ENCODE measurements at places on chromosomes 11 and 22.

DNA sequence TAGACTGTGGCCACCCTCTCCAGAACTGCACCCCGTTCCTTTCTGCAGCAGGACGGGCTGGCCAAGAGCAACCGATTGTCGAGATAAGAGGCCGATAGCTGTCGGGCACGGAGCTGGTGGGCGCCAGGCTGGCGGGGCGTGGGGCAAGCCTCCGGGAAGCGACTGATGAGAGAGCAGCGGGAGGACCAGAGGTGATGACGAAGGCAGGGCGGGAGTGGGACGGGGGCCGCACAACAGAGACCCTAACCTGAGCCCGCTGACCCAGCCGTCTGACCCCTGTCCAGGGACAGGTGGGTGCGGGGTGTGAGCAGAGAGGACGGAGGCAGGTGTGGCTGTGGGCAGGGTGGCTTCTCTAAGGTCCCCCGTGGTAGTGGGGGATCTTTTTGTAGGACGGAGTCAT, 7.3 kb upstream of the BRSK2 start:
- no peak for DNase-seq

DNA sequence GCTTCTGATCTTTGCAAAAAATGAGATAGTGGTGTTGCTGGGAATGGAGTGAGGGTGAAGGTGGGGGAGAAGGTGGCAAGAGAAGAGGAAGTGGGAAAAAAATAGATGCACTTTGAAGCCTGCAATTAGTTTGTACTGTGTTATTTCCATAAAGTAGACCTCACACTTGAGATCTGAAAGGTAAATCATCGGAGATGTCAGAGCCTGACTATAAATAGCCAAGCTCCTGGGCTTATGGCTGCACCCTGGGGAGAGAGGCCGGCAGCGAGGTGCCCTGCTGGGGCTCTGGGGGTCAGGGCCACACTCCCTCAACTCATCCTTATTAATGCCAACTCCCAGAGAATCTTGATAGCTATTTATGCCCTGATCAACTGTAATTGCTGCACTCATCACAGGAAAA, 134.4 kb downstream of the NXPE2 start:
- DNase-seq = no peak

GRCh38 chr11:30605036-30605605, 19.0 kb upstream of the MPPED2 start:
- DNase-seq = no peak

GRCh38 chr11:85483861-85484260, 143.3 kb downstream of the DLG2 start:
- DNase-seq = no peak

- no peak for DNase-seq
Measured at GRCh38 chr11:104765401-104766095, 132.7 kb downstream of the CASP12 start.

DNA sequence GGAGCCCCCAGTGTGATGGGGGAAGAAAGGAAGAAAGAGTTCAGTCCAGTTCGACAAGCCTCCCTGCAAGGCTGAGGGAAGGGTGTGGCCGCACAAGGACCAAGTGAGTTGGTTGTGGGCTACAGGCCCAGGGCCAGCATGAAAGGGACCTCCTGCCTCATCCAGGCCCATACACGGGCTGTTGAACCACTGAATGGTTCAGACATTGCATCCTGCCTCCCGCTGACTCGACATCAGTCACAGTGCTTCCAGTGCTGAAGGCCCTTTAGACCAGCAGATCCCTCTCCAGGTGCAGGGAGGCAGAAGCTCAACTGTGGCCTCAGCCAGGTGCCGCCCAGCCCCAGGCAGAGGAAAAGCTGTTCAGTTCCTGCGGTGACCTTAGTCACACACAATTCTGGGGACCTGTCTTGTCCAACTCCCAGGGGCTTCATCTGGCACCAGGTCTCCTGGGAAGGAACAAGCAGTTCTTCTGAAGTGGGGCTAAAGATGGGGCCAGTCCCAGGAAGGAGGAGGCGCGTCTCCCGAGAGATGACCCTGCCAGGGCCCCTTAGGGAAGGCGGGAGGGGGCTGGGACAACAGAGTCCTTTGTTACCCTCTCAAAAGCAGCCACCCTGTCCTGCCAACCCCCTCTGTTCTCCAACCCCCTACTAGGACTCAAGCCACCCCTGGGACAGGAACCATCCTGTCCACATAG, 6.6 kb downstream of the ARRB1 start:
- DNase-seq = no peak

DNA sequence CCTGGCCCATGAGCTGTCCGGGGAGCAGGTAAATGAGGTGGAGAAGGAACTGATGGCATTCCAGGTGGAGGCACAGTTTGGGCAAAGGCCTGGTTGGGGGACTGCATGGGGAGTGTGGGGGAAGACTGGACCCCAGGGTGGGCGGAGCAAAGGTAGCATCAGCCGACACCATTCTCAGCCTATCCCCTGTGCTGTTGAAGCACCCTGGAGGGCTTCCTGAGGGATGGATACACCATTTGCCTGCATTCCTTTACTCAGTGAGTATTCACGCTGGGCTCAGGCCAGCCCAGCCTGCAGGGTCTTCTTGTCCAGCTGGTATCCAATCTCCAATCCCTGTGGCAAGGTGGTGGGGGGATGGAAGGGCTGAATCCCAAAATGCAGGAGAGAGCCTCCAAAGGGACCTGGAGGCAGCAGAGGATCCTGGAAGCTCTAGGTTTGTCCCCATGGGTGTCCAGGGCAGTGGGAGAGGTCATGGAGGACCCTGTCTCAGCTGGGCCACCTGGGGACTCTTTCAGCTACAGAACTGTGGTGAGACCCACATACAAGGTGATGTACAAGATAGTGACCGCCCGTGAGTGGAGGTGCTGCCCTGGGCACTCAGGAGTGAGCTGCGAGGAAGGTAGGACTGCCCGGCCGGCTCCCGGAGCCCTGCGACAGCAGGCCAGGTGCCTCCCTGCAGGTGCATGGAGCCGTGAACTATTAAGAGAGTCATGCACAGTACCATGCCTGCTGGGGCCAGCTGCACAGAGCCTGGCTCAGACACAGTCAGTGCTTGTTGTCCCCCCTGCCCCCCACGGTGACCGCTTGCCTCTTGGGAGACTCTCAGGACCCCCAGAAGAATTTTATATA, 9.5 kb downstream of the EMID1 start:
- no peak for DNase-seq

DNA sequence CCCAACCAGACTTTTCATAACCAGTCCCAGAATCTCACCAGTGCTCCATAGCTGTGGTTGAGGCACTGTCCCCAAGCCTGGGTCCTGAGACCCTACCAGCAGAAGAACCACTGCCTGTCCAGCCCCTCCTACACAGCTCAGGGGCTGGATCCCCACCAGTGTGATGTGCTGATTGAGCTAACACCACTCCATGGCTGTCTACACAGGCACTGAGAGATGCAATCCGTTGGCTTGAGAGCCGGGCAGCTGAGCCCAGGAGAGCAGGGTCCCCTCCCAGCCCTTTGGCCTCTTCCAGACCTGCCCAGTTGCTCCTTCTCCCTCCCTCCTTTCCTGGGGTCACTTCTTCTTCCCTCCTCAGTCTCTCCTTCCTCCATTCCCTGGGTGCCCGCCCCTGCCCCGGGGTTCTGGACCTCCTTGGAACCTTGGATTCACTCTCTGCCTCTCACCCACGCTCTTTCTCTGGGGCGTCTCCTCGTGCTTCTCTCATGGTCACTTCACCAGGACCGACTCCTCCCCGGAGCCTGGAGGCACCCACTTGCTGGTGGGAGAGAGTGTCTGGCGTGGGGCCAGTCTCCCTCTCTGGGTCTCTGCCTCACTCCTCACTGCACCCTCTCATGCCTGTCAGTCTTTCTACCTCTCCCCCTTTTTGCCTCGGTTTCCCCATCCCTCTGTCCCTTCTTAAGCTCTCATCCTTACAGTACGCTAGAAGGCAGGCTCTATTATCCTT, 706 bp upstream of the SCYL1 start:
- no peak for DNase-seq

DNA sequence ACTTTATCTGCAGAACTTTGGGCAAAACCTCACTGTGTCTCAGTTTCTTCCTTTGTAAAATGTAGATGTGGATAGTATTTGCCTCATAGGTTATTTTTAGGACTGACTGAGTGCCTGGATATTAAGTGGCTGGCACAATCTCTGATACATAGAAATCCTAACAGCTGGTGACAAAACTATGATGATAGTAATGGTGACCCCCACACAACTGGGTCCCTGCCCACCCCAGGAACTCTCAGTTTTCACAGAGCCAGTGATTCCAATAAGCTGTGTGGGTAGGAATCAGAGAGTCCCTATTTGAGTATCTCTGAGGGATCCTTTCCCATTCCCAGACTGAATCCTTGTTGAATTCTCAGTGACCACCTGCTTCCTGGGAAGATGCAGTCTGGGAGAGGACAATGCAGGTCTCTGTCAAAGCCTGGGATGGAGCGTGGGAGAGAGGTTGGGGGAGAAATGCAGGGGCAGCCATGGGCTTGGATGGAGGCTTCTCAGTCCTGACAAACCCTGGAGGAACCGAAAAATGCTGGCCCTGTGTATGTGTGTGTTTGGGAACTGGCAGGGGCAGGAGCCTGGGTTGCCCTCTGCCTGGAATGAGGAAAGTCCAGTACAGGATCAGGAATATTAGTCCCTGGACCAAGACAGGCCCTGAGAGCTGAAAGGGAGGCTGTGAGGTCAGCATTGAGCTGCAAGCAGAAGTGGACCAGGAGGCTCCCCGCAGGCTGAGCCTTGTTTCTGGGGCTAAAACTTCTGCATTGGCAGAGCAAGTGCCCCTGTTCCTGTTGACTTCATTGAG, 6.1 kb upstream of the P2RY6 start:
- no peak for DNase-seq

DNA sequence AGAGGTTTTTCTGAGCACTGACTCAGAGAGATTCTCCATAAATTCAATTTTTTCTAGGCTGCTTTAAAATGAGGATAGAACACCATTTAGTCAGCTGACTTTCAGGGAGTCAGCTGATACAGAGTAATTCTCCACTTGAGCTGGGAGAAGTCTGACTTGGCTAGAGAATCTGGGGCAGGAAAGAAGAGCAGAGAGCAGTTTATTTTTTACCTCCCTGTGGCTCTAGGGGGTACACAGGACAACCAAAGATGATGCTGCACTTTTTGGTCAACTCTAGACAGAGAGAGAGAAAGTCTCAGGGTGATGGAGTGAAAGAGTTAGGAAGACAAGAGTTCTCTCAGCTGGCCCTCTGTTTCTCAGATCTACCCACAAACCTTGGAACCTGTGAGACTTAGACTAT, 67.3 kb upstream of the EED start:
- DNase-seq = no peak

DNA sequence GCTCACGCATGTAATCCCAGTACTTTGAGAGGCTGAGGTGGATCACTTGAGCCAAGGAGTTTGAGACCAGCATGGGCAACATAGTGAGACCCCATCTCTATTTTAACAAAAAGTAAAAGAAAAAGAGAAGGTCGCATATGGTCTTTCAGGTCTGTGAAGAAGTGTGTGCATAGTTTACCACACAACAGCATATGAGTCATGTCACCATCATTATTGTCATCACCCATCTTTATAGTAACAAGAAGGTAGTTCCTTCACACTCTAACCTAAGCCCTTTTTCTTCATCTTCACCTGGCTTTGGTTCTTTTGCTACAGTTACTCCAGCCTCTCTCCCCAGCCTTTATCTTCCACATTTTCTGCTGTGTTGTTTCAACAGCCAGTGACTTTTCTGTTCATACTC, 39.2 kb downstream of the PACS1 start:
- DNase-seq = no peak

- no peak for DNase-seq
Measured at GRCh38 chr22:48727454-48728058, 1100.1 kb downstream of the BRD1 start.

DNA sequence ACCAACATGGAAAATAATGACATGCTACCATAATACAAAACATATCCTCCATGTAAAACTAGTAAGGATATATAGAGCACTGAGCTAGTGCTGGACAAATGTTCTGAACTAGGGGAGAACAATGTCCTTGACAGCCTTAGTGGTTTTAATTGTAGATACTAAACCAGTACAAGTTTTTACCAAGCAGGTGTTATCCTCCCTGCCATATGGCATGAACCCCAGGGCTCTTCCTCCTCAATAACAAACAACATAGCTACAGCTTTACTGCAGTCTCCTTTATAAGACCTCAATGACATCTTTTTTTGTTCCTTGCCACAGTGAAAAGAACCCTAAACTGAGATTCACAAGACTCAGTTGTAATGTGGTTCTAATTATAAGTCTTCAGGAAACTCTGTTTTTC, 70.2 kb upstream of the GDPD4 start:
- DNase-seq = no peak

GRCh38 chr22:22161924-22162851, 82.4 kb upstream of the VPREB1 start:
- DNase-seq = no peak

DNA sequence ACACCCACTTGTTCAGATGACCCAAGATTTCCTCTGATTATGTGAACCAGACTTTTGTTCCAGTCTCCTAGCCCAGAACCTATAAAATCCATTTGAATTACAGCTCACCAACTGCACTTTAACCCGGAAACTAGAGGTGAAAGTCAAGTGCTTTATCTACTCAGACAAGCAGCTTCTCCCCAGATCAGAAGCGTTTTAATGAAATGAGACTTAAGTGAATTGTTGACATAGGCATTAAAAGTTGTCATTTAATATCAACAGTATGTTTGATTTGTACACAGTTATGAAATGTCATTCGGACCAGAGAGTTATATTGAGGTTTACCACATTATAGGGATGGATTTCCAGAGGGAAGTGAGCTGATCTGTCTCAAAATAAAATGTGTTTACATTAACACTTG, 52.0 kb downstream of the CADM1 start:
- no peak for DNase-seq

DNA sequence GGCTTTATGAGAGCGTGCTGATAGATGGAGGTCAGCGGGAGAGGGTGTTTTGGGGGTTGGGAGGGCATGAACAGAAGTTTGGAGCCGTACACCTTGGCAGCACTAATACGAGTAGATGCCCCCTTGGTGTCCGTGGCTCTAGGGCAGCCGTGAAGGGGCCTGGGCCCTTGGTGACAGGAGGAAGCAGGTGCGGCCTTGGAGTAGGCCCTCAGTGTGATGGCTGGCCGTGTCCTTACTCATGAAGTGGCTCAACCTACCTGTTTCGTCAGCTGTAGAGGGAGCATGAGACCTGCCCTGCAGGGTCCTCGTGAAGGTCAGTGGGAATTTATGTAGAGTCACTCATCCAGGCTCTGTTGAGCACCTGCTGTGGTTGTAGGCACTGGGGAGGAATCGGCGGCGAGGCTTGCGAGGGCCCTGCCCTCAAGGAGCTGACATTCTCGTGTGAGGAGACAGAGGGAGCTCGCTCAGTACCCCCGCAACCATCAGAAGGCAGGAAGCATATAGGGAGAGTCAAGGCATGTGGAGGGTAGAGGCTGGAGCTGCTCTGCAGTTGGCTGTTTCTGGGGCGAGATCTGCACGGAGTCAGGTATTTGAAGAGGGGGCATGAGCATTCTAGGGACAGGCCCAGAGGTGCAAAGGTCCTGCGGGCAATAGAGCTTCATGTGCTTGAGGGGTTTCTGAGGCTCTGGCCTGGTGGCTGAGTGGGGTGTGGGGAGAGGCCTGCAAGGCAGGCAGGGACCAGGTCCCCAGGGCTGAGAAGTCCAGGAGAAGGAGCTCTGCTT, 39.6 kb downstream of the TBC1D22A start:
- no peak for DNase-seq
